ENCODE measurements at places on chromosomes 1 and 21.

DNA sequence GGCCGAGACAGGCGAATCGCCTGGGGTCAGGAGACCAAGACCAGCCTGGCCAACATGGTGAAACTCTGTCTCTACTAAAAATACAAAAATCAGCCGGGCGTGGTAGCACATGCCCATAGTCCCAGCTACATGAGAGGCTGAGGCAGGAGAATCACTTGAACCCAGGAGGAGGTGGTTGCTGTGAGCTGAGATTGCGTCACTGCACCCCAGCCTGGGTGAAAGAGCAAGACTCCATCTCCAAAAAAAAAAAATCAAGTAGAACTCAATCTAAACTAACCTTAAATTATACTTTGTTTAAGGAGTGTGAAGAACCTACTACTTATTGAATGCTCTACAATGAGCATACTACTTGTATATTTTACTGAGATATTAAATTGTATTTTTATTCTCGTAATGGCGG is 30.5 kb upstream of the RNF186 start:
- DNase-seq = no peak

DNA sequence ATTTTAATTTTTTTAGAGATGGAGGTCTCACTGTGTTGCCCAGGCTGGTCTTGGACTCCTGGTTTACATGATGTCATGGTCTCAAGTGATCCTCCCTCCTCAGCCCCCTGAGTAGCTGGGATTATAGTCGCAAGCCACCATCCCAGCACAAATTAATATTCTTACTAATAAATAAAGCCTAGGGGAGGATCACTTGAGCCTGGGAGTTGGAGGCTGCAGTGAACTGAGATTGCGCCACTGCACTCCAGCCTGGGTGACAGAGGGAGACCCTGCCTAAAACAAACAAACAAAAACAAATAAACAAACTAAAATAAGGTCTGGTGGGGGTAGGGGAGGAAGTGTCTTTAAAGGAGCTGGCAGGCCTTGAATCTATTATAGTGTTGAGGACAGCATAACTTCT is 8.7 kb upstream of the GADD45A start:
- no peak for DNase-seq

DNA sequence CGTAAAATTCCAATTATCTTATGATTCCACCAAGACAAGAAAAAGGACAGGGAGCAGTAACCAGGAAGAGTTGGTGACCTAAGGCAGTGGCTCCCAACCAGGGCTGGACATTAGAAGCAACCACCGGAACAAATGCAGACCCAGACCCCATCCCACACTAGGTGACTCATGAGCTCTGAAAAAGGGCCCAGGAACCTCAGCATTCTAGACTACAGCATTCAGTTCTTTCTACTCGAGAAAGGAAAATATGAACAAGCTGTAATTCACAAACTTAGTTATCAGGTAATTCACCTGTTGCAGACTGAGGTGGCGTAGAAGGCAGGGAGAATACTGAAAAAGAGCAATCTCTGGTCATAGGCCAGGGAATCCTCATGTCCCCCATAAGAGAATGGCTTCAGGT is 138.4 kb upstream of the KRTAP19-8 start:
- no peak for DNase-seq

GRCh38 chr1:41777695-41778094 is 141.0 kb downstream of the HIVEP3 start:
- DNase-seq = no peak

GRCh38 chr1:92705446-92705845 is 79.5 kb downstream of the EVI5 start:
- no peak for DNase-seq

GRCh38 chr1:154816369-154816768 is 53.7 kb downstream of the KCNN3 start:
- DNase-seq = no peak

DNA sequence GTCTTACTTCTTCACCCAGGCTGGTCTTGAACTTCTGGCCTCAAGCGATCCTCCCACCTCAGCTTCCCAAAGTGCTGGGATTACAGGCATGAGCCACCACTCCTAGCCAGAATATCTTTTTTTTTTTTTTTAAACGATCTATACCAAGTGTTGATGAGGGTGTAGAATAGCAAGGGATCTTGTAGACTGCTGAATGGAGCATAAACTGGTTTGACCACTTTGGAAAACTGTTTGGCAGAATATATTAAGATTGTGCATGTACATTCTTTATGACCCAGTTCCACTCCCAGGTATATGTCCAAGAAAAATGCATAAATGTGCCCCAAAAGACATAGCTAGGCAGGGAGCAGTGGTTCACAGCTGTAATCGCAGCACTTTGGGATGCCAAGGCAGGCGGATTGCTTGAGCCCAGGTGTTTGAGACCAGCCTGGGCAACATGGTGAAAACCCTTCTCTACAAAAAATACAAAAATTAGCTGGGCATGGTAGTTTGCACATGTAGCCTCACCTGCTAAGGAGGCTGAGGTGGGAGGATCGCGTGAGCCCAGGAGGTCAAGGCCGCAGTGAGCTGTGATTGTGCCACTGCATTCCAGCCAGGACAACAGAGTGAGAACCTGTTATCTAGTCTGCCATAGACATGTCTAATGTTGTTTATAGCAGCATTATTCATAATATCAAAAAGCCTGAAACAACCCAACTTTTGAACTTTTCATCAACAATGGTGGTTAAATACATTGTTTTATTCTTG is 184.0 kb downstream of the VPS13D start:
- no peak for DNase-seq

- no peak for DNase-seq
Measured at GRCh38 chr21:46503922-46504550, 45.3 kb downstream of the DIP2A start.

DNA sequence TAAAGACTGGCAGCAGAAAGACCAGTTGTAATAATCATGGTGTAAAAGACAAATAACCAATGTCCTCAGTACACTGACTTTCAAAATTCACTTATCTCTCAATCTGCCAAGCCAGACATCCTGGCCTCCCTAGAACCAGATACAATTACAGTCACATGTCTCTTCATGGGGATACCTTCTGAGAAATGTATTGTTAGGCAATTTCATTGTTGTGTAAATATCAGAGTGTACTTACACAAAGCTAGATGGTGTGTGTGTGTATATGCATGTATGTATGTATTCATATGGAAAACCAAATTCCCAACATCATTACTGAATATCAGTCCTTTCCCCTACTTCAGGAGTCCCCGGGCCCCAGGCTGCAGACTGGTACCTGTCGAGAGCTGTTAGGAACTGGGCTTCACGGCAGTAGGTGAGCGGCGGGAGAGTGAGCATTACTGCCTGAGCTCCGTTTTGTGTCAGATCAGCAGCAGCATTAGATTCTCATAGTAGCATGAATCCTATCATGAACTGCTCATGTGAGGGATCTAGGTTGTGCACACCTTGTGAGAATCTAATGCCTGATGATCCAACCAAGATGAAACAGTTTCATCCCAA is 65.3 kb upstream of the ZNF326 start:
- DNase-seq = no peak

- no peak for DNase-seq
Measured at GRCh38 chr1:30738040-30738714, 14.8 kb upstream of the MATN1 start.

DNA sequence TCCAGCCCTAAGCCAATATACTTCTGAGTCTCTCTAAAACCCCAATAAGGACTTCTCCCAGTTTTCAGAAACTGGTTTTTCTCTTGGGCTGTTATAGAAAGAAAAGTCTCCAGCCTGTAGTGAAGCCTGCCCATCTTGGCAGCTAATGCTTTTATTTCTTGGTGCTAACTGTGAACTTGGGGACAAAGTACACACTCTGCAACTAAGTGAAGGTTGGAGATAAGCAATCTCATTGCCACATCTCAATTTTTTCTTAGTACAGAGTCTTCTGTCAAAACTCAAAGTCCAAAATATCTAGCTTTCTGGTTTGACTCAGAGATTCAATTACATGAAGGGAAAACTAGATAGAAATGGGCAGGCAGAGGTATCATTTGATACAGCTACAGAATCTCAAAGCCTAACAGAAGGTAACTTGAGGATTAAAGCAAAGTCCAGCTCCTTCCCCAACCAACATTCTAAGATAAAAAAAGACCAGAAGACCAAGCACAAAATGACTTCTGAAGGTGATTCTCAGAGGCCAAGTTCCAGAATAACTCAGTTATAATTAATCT is 14.0 kb downstream of the AK2 start:
- peak; percentile 9 for DNase-seq

DNA sequence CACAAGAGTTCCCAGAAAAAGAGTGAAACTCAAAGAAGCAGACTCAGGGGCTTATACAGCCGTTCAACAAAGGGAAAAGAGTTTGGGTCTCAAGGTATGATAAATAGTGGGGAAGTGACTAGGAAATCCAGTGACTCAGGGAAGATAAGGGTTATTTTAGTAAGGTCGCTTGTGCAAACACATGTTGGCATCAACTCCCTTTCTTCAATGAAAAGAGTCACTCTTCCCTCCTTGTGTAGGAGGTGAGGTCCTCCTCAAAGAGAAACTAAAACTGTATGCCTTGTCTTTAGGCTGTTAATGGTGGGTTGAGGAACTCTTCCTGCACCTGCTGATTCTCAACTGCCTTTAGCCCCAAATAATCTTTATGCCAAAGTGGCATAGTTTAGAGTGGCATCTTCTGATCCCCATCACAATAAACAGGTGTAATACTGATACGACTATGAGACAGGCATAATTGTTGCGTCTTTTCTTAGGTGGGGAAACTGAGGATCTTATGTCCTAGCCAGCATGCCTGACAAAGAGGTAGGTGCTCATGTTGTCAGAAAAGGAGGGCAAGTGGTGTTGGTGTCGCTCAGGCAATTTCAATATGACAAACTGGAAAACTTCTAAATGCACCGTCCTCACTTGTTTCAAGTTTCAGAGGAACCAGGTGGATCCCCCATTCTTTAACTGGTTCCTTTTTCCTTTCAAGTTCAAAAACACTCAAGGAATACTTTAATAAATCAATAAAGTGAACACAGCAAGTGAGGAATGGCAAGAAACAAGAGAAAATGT is 294.1 kb upstream of the RUNX1 start:
- DNase-seq = no peak

- no peak for DNase-seq
Measured at GRCh38 chr1:25679171-25679570, 62.6 kb downstream of the MAN1C1 start.

DNA sequence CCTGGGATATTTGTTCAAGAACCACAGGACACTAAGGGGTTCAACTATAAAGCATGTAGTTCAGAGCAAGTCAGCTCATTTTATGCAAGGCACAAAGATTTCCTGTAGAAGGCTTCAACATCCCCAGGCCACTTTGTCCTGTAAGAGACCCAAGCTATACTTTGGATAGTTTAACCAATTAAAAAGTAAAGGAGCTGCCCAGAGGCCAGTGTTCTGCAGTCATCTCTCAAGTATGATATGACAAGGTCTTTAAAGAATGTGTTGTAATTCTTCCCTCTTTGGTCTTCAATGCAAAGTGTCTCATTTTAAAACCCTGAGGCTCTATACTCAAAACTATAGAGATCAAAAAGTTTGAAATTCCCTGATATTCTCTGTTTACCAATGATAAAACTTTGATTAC is 34.1 kb downstream of the KRTAP20-3 start:
- no peak for DNase-seq

DNA sequence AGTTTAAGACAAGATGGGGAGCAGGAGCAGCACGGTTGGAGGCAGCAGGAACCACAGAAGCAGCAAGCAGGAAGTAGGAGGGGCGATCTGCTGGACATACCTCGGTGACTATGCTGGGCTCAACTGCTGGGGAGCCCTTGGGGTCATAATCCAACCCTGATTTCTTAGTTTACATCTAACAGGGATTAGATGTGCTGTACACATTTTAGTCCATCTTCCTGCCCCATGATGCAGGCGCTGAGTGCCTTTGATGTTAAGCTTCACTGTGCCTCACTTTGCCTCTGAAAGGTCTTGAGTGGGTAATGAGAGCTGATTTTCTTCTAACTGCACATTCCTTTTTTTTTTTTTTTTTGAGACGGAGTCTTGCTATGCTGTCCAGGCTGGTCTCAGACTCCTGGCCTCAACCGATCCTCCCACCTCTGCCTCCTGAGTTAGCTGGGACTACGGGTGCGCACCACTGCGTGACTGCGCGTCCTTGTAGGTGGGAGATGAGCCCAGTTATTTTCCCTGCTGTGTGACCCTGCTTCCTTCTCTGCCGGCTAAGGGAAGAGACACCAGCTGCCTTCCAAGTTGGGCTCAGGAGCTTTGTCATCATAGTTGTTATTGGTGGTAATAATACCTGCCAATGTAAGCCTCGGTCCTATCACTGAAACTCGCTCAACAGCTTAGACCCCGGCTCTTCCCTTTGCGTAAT is 1.1 kb upstream of the RCAN3 start:
- no peak for DNase-seq

- no peak for DNase-seq
Measured at GRCh38 chr1:55987491-55988249, 591.7 kb downstream of the PLPP3 start.

DNA sequence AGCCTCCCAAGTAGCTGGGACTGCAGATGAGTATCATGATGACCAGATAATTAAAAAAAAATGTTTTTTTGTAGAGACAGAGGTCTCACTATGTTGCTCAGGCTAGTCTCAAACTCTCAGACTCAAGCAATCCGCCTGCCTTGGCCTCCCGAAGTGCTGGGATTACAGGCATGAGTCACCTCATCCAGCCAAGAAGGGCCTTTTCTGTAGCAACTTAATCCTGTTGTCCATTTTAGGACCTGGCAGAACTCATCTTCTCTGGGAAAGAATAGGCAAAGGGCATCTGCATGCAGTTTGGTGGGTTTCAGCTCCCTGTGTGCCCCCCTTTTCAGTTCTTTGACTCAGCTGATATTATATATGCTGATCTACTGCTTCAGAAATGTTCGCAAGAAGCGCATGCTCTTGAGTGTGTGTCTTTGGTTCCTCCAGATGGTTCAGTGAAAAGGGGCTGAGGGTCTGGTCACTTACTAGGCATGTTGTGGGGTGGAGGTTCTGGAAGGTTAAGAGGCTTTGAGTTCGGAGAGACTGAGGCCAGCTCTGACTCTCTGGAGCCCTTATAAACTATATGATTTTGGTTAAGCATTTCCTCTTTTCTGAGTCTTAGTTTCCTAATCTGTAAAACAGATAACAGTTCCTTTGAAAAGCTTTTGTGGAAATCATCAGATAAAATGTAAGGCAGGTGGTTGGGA is 19.4 kb upstream of the SRSF4 start:
- DNase-seq = no peak

- DNase-seq = no peak
Measured at GRCh38 chr1:154575147-154575927, 7.8 kb downstream of the CHRNB2 start.

- no peak for DNase-seq
Measured at GRCh38 chr1:186442651-186443375, 18.1 kb downstream of the PDC start.

DNA sequence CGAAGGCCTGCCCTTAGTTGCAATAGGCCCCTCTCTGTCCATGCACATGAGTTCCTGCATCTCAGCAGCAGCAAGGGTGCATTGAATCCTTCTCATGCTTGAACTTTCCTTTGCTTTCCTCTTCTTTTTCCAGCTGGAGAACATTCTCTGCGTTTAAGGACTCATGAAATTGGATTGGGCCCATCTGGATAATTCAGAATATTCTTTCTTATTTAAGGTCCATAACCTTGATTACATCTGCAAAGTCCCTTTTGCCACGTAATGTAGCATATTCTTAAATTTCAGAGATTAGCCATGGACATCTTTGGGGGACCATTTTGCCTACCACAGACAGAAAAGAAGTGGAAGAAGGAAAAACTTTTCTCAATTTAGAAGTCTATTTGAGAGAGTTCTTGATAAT is 159.7 kb upstream of the C21orf91 start:
- DNase-seq = no peak
